Kidney (tissue), 22 donors: ENCODE measurements at places on chromosomes 3 and 15. TPM values are rescaled to one million over a fixed set of nuclear protein-coding genes. Genes with fewer than 3 reads are reported as not detected.

GRCh38 chr15:39961051-39961450 is 27.1 kb downstream of the EIF2AK4 start:
- H3K4me3 ChIP-seq = no peak overlapping the region
- no peaks in the 10 kb centered on the region for H3K27me3 ChIP-seq
- no peak for DNase-seq
- H3K4me1 ChIP-seq = no peaks in the 10 kb centered on the region
- H3K27ac ChIP-seq = no peak overlapping the region
- H3K36me3 ChIP-seq = peaks cover 53% of the 10 kb centered on the region

Gene CTDSPL
- 78.3 TPM for total RNA-seq

Gene MASP1
- total RNA-seq = 4.8 TPM

Gene PIGZ
- total RNA-seq = 3.5 TPM

Gene CSK
- 58.8 TPM for total RNA-seq

DNA sequence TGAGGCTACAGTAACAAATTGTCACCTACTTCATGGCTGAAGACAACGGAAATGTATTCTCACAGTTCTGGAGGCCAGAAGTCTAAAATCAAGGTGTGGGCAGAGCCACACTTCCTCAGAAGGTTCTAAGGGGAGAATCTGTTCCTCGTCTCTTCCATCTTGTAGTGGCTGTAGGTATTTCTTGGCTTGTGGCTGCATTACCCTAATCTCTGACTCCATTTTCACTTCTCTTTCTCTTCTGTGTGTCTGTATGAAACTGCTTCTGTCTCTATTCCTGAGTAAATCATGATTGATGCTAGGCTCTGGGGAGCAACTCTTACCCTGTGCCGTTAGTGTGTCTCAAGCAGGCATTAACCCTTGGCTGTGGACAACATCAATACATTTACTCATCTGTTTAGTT is 164.7 kb downstream of the SQOR start:
- DNase-seq = no peak
- no peaks in the 10 kb centered on the region for H3K4me1 ChIP-seq
- no peak overlapping the region for H3K27ac ChIP-seq
- H3K36me3 ChIP-seq = no peaks in the 10 kb centered on the region

Gene CFAP100
- not detected for total RNA-seq

GRCh38 chr3:123602325-123602724 is 17.5 kb upstream of the HACD2 start:
- no peaks in the 10 kb centered on the region for H3K27me3 ChIP-seq
- no peak overlapping the region for H3K27ac ChIP-seq
- H3K4me1 ChIP-seq = no peaks in the 10 kb centered on the region
- H3K4me3 ChIP-seq = no peak overlapping the region

GRCh38 chr15:92963794-92964193 is 63.7 kb downstream of the CHD2 start:
- no peak for DNase-seq
- no peak overlapping the region for H3K4me3 ChIP-seq
- H3K36me3 ChIP-seq = peaks cover 44% of the 10 kb centered on the region
- H3K27me3 ChIP-seq = no peaks in the 10 kb centered on the region
- H3K4me1 ChIP-seq = no peaks in the 10 kb centered on the region
